ENCODE measurements at places on chromosomes 5 and 9.

DNA sequence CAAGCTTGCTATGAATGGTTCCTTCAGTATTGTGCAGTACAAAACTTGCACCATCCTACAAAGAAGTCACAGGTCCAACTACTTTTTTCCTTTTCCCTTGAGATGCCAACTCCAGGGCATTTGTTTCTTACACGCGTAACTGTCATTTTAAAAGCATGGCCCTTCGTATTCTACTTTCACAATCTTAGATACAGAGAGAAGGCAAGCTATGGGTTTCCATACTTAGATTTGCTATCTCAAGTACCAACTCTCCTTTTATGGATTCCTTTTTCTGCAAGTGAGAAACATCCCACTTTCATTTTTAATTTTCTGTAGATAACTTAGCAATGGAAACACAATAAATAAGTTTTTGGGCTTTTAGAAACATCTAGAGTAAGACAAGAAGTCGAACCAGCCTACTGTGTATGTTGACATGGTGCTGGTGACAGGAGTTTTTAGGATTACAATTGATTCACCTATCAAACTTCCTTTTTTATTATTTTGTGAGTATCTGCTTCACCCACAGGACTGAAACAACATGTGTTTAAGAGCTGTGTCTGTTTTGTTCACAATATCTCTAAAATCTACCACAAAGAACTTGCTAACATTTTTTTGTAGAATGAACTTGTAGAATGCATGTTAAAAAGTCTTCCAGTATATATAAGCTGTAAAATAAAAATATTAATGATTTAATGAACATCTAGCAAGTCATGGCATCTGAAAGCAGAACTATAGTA, 124.1 kb downstream of the FAM174A start:
- DNase-seq = no peak

DNA sequence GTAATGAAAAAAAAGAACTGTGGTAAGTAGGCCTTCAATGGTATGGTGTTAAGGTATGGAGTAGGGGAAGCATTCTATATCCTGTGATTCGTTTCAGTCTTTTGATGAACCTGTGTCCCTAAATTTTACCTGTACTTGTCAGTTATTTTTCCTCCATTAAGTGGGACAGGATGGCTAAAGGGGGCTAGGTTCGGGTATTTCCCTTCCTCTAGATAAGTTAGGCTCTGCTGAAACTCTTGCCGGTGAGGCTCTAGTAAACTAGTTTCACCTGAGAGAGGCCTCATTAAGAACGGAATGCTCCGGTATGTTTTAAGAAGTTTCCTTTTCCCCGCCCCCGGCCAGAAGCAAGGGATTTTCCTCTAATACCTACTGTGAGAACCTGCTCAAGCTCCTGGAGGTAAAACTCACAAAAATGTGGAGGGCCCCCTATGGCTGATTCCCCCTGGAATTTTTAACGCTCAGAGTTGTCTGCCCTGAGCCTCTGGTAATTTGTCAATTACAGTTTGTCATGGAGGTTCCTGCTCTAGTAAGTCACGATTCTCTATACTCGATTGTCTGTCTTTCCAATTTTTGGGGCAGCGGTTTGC, 87.7 kb downstream of the MACIR start:
- DNase-seq = no peak

DNA sequence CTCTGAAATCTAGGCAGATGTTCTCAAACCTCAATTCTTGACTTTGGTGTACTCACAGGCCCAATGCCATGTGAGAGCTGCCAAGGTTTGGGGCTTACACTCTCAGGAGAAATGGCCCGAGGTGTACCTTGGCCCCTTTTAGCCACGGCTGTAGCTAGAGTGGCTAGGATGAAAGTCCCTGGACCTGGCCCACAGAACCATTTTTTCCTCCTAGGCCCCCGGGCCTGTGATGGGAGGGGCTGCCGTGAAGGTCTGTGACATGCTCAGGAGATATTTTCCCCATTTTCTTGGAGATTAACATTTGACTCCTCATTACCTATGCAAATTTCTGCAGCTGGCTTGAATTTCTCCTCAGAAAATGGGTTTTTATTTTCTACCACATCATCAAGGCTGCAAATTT, 1296.5 kb downstream of the MAT2B start:
- DNase-seq = no peak

- peak; percentile 81 for DNase-seq
Observed at GRCh38 chr5:55004729-55005128, 19.3 kb upstream of the GZMK start.

- no peak for DNase-seq
Observed at GRCh38 chr5:41457094-41457493, 53.3 kb downstream of the PLCXD3 start.

- DNase-seq = no peak
Observed at GRCh38 chr9:5800969-5801738, 31.8 kb downstream of the ERMP1 start.

DNA sequence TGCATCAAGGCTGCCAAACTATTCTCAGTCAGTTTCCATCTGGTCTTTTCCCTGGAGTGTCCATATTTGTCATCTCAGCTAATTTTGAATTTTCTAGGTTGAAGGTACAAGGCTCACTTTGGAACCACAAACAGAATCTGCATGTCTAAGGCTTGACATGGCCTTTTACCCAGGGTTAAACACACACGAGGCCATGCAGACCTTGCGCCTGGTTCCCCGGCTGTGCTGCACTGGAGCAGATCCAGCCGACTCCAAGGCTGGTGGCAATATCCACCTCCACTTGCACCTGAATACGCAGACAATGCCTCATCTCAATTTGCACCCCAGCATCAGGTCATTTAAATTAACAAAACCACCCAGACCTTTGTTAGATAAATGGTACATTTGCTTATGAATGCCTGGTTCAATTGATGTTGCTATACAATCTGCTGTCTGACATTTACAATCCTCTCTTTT, 276.2 kb downstream of the HSPA4 start:
- DNase-seq = no peak

DNA sequence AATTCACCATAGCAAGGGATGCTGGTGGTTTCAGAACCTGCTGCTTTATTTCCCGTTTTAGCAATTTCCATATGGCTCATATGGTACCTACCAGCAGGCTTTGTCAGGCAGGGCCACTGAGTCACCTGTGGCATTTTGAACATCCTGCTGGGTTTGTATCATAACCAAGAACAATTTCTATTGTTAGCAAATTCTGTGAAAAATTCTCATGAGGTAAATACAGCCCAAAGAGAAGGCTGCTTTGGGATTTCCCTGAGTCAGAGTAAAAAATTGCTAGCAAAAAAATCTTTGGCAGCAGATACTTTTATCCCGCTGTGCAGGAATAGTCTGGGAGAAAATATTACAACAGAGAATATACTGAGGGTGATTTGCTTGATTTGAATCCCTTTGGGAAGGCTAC, 52.7 kb downstream of the PRR16 start:
- DNase-seq = peak; percentile 14

DNA sequence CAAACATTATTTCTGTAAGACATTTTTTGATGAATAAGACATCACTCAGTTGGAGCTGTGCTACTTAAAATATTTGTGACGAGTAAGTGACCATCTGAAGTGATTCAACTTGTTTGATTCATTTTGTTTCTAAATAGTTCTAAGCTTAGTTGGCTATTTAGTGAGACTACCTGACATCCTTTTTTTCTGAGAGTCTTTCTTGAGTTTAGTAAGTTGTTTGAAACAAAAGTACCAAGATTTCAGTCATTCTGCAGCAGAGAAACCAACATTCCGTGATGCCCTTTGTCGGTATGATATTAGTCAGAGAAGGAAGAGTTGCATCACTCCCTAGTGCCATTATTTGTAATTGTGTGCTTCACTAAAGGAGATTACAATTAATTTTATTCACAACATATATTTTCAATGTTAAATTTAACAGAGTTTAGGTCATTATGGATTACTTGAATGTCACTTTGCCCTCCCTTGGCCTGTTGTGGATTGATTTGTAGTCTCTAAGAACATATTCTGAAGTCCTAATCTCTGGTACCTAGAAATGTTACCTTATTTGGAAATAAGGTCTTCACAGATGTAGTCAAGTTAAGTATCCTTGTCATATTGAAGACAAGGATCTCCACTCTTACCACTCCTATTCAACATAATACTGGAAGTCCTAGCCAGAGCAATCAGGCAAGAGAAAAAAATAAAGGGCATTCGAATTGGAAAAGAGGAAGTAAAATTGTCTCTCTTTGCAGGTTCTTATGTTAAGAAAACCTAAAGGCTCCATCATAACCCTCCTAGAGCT, 212.2 kb downstream of the PCSK1 start:
- DNase-seq = peak; percentile 90

GRCh38 chr5:5018578-5018970, 121.6 kb upstream of the ADAMTS16 start:
- peak; percentile 46 for DNase-seq

- no peak for DNase-seq
Observed at GRCh38 chr9:71655778-71656177, 112.5 kb downstream of the CEMIP2 start.

GRCh38 chr5:138514021-138514420, 29.0 kb downstream of the ETF1 start:
- no peak for DNase-seq

DNA sequence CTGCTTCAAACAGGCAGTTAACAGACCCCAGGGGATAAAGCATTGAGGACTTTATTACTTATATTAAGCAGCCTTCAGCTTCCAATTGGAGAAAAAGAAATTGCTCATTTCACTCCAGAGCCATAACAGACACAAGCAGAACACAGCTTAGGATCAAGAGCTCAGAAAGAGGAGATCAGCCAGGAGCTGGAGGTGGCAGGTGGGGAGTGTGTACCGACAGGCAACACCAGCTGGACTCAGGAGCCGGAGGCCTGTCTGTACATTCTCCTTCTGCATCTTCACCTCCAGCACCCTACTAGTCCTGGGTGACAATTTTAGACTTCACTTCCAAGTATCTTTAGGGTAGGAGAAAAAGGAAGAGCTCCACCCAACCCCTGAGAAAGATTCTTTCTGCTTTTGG, 35.8 kb downstream of the NRG2 start:
- DNase-seq = no peak

GRCh38 chr5:127867022-127867783, 164.0 kb downstream of the CCDC192 start:
- no peak for DNase-seq

- DNase-seq = no peak
Observed at GRCh38 chr5:67483453-67484030, 286.9 kb upstream of the CD180 start.

All from ELR (cell line).